ENCODE measurements at places on chromosomes 16 and 17.
A peak's percentile ranks its signal among the peaks of the same experiment; 100 is the strongest.

- no peak for DNase-seq
These were observed 303.7 kb upstream of the TNRC6C start for GRCh38 chr17:77654850-77655249.

GRCh38 chr17:40531051-40531991 is 29.9 kb upstream of the TNS4 start:
- no peak for DNase-seq

- peak; percentile 56 for DNase-seq
These were observed 334.5 kb downstream of the SEC14L1 start for GRCh38 chr17:77475016-77475976.

- no peak for DNase-seq
These were observed 5.3 kb downstream of the MAF start for GRCh38 chr16:79595231-79595641.

GRCh38 chr17:39632153-39632941 is 4.6 kb upstream of the STARD3 start:
- DNase-seq = no peak

DNA sequence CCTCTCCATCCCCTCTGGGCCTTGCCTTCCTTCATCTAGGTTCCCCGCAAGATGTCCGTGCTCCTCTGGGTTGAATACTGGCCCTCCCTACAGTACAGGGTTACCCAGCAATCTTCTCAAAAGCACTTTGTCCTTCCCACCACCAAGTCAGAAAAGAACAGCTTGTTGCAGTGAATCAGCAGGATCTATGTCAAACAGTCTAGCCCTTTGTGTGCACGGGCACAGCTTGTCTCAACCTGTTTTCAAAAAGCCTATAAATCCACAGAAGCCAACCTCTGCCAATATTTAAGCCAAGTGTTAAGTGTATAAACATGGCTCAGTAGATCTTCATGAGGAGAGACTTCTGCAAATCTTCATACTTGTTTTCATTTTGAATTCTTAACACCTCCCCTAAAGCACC is 25.2 kb downstream of the C17orf67 start:
- DNase-seq = no peak
